ENCODE measurements at places on chromosomes 3 and 15.

- no peak for DNase-seq
Measured at GRCh38 chr3:4460334-4460733, 6.7 kb downstream of the SUMF1 start.

GRCh38 chr3:1406250-1406649 is 313.4 kb downstream of the CNTN6 start:
- DNase-seq = no peak

- no peak for DNase-seq
Measured at GRCh38 chr3:158728851-158729250, 3.4 kb downstream of the RARRES1 start.

GRCh38 chr3:140922634-140923033 is 19.0 kb upstream of the SLC25A36 start:
- DNase-seq = no peak

- no peak for DNase-seq
Measured at GRCh38 chr15:28110481-28110881, 11.4 kb upstream of the OCA2 start.

- peak; percentile 96 for DNase-seq
Measured at GRCh38 chr3:151976211-151977050, 103.0 kb downstream of the SUCNR1 start.

DNA sequence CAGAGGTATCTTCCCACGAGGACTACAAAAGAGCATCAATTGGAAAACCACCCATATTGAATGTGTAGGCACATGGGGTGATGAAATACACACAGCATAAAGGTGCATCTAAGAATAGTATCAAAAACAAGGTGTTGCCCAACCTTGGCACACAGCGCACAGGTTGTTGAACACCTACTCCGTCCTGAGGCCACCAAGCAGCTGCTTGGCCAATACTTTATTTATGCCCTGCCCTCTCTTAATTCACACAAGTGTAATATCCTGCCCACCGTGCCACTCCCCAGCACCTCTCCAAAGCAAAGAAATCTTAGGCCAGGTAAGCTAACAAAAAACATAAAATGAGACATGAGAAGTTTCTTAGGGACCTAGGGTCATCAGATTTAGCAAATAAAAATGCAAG is 31.2 kb downstream of the WWTR1 start:
- no peak for DNase-seq

DNA sequence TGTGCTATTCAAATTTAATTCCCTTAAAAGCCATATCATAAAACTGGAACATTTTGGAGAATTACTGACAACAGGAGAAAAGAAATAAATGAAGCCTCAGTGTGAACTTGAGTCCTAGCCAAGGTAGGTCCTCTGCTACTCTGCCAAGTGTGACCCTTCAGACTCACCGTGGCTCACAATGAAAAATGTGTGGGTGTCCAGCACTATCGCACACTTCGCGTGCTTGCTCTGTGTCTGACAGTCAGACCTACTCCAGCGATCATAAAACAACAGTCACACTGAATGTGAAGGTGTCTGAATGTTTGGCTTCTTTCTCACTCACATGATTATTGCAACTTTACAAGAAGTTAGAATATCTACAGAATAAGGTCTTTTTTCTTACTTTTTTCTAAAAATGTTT is 65.8 kb upstream of the TRA2B start:
- DNase-seq = no peak

- DNase-seq = no peak
Measured at GRCh38 chr3:52710512-52710911, 4.6 kb downstream of the SPCS1 start.

DNA sequence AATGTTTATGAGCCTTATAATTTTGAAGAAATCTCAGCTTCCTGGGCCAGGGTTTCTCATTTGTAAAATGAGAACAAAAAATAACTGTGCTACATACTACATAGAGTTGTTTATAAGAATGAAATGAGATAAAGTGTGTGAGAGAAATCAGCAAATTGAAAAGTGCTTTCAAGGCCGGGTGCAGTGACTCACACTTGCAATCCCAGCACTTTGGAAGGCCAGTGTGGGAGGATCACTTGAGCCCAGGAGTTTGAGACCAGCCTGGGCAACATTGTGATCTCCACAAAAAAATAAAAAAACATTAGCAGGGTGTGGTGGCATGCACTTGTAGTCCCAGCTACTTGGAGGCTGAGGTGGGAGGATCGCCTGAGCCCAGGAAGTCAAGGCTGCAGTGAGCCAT is 22.4 kb downstream of the FOXB1 start:
- no peak for DNase-seq

- peak; percentile 96 for DNase-seq
Measured at GRCh38 chr15:77144492-77145070, 73.7 kb upstream of the TSPAN3 start.

GRCh38 chr3:194928831-194929577 is 243.3 kb downstream of the FAM43A start:
- no peak for DNase-seq

GRCh38 chr3:100954199-100954935 is 38.9 kb downstream of the ABI3BP start:
- DNase-seq = no peak

DNA sequence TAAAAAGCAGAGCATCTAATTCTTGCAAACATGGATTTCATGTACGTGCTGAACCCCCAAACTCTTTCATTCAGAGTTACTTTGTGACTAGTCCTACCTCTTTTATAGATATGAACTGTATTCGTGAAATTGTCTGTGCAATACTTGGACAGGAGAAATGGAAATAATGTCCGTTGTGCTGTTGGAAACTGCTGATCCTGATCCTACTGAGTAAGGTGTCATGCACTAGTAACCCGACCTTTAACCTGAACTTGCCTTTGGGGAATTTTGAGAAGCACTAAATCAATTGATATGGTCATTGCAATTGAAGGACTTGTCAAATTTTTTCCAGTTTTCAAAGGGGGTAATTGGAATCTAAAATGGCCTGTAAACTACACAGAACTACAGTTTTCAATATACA is 856.4 kb downstream of the ROBO1 start:
- DNase-seq = no peak

- DNase-seq = no peak
Measured at GRCh38 chr15:37099319-37100108, 835 bp downstream of the MEIS2 start.

- no peak for DNase-seq
Measured at GRCh38 chr3:87161013-87161412, 66.1 kb upstream of the CHMP2B start.

DNA sequence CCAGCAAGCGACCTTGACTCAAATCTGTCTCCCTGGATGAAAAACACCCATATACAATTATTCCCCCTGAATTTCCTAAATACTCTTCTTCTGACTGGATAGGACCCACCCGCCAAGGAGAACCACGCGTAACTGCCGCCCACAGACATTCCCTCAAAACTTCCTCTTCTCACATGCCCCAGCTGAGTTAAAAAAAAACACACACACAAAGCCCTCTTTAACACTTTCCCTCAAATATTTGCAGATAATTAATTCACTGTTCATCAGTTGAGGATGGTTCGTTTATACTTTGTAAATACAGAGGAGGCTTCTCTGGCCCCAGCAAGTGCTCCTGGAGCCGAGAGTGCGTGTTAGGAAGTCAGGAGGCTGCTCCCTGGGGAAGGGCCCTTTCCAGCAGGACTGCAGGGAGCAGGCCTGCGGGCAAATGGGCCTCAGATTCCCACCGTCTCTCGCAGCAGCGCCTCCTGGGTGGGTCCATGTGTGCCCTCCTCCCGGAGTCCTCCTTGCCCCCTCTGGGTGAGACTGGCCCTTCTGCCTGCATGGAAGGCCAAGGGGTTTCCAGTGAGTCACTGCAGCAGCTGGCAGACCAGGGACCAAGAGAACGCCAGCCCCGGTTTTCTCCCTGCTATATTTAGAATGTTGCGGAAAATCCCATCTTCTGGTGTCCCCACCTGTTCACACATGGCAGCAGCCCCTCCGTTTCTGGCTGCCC is 46.8 kb downstream of the MGLL start:
- DNase-seq = no peak

DNA sequence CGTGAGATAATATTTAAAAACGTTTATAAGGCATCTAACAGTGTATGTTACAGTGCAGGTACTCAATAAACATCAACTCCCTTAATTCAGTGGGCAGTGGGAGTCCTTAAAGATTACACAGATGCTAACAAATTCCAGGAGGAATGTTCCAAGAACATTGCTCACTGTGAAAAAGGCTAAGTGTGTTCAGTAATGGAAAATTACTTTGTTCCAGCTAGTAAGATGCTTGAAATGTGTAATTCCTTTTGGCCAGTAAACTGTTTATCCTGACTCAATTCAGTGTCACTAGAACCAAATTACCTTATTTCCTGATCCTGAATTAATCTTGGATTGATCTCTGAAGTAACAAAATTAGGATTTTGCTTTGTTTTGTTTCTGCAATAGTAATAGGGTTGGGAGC is 54.2 kb upstream of the SEMA6D start:
- DNase-seq = no peak

DNA sequence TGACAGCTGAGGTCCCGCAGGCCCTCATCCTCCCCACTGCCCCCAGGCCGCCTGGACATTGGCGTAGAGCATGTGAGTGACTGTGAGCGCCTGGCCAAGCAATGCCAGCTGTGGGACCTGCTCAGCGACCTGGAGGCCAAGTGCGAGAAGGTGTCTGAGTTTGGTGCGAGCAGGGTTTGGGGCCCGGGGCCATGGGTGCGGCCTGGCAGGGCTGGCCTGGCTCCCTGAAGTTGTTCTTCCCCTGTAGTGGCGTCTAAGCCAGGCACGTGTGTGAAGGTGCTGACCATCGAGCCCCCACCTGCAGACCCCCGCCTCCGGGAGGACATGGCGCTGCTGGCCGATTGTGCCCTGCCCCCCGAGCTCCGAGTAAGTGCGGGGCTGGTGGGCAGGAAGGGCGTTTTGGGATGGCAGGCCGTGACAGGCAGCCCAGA is 4.2 kb downstream of the ABTB1 start:
- DNase-seq = no peak
